ENCODE measurements at places on chromosomes 5 and 9.

DNA sequence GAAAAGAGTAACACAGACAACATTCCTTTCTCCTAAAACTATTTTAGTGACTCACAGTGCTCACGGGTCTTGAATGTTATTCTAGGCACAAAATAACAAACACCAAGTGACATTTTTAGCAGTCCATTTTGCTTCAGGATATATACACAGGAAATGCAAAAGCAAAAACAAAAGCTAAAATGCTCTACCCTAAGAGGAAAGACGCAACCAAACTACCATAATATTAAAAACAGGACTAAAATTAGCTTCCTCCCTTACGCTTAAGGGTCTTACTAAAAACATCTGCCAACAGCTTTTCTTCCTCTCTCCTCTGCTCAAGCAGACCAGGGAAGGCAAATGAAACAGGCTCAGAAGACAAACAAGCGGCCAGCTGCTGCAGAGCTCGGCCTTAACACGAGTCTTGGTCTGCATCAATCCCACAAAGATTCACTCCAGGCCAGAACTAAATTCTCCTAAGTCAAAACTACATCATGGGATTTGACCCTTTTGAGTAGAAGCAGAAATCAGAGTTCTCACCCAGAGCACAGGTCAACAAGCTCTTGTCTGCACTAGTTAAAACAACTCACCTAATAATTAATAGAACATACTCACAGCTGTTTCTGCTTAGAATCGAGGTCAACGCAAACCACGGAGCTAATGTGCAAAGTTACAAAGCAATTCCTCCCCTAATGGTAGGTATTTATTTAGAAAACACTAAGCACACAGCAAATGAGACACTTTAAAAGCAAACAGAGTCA is 62.3 kb downstream of the RAPGEF1 start:
- DNase-seq: no peak

DNA sequence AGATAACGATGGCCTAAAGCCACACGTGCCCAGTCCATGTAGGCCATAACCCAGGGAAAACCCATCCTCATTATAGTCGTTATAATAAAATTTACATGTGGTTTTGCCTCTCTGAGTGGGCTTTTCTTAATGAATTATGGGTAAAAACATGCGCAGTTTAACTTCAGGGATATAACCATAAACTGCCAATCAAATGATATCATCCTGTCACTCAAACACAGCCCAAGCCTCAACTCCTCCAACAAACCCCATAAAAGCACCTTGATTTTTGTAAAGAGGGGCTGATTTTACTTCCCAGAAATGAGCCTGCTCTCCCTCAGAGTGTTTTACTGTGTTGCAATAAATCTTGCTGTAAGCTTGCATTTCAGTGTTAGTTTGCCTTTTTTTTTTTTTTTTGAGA is 15.8 kb upstream of the SETX start:
- DNase-seq: no peak

GRCh38 chr9:106862821-106863720 is at the start of gene ZNF462:
ZNF462 (plus strand) TSS chr9:106863166; CDS start chr9:106923384, 60,218 bp downstream.
- DNase-seq: no peak

DNA sequence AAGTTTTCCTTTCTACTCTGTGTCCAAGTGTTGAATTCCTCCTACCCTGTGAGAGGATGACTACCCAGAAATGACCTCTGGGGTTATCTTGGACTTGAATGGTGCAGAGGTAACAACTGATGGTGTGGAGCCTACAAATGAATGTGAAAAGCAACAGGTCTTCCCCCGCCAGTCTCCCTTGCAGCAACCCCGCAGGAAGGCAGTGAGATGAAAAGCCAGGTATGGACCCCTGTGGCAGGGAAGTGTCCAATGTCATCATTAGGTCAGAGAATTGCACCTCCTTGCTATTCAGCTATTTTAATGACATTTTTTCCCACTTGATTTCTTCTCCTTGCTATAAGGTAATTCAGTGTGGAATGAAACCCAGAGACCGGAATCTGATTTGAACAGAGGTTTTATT is 58.5 kb downstream of the MAT2B start:
- no peak for DNase-seq

GRCh38 chr5:142316051-142316450 is 8.8 kb downstream of the SPRY4 start:
- no peak for DNase-seq

All from activated CD8-positive, alpha-beta memory T cell treated with anti-CD3 and anti-CD28 coated beads for 24 hours (primary cell).